ENCODE measurements at places on chromosomes 1 and 21.

- no peak for DNase-seq
Observed at GRCh38 chr1:234971586-234972297, 156.9 kb downstream of the TOMM20 start.

GRCh38 chr1:87132284-87132870, 196.3 kb upstream of the LMO4 start:
- no peak for DNase-seq

DNA sequence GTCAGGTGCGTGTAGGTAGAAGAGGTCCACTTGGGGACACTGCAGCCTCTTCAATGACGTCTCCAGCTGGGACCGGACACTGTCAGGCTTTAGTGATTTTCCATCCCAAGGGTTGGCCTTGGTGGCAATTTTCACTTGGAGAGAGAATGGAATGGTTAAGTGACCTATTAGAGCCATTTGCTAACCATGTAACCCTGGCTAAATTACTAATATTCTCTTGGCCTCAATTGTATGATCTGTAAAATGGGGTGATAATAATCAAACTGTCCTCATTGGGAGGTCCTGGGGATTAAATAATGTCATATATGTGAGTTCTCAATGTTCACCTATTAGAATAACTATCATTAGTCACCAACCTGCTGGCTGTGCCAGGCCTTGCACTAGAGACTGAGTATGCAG, 3.4 kb downstream of the AKR7A2 start:
- DNase-seq: no peak

DNA sequence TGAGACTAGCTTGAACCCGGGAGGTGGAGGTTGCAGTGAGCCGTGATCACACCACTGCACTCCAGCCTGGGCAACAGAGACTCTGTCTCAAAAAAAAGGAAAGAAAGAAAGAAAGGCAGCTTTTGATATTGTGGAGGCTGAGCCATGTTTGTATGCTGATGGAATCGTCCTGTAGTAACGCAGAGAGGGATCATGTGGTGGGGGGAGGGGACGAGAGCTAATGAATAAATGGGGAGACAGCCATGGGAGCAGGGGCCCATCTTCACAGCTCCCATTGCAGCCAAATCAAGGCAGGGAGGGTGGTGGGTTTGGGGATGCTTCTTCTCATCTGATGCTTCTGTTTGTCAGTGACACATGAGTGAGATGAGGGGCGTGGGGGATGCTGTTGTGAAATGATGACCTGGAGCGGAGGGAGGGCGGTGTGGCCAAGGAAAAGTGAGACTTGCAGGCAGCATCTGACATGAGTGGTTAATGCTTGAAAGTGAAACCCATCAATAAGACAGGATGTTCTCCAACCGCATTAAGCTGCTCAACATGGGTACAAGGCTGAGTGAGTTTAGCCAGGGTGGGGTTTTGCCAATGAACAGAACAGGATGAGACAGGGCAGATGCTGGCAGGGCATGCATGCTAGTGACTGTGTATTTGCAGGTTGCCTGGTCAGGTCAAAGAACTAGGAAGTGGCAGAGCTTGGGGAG, 16.7 kb downstream of the SPATA21 start:
- no peak for DNase-seq

- DNase-seq: no peak
Observed at GRCh38 chr1:216785221-216785620, 62.0 kb upstream of the ESRRG start.

DNA sequence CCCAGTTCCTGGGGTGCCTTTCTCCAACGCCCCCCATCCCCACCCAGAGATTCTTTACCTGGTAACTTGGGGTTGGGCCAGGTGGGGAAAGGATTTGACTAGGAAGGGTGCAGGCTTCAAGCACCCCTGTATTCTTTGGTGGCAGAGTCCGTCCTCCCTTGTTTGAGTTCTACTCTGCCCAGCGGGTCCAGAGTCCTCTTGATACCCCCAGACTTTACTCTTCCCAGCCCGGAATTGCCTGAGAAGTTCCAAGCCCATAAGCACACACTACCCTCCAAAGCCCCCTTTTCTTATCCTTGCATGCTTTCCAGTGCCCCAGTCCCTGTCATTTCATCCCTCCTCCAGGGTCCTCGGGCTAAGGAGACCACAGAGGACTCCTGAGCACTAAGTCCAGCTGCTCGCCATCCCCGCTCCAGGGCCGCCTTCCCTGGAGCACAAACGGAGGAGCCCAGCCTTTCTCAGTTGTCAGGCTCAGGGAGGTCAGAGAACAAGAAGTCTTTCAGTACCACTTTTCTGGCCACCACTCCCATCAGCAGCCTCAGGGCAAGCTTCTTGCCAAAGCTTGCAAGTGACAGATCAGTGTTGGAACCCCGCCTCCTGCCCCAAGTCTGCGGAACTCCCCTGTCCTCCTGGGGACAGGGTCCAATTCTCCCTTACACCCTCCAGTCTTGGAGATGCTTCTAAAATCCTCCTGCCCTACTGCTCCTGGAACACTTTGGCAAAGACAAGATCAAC, 12.2 kb downstream of the SLC45A3 start:
- DNase-seq: no peak

DNA sequence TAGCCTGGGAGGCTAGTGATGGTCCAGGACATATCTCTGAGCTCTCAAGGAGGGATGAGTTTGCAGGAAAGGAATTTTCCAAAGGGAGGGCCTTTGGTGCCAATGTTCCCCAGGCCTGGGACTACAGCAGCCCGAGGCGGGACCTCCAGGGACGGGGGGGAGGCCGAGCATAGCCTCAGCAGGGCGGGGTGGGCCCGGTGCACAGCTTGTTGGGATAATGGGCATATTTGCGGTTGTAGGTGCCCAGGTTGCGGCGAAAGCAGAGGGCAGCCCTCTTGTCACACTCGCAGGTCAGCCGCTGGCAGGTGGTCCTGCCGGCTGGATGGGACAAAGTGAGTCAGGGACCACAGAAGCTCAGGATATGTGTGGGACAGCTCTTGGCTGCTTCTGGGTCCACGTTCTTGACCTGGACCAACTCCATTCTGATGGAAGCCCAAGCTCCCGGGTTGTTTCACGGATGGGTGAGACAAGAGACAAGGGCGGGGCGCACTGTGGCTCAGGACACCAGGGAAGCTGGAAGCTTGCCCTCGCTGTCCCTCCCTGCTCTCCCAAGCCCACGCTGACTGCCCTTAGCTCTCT, 3.2 kb downstream of the PLA2G2E start:
- DNase-seq: no peak

DNA sequence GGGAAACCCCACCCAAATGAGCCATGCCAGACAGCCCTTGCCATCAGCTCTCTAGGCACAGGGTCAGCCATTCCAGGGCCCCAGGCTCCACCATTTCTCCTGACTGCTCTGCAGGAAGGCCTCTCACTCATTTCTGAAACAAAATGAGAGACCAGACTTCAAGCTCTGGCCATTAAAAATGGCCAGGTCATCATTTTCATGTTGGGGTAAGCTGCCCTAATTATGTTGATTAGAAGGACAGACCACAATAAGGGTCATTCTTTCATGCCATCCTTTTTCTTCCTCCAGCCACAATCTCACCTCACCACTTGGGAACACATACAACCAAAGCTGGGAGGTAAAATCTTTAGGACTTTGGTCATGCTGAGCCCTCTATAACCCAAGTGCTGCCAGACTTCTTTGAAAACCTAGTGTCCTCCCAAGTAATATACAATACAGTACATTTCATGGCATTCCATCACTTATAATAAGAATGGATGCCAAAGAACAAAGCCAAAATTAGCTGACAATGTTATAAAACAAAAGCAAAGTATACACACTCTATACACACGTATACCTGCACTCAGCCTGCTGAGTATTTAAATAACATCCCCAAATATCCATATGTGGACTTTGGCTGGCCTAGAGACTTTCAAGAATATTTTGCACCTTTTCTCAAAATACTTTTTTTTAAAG, 22.4 kb upstream of the RBBP5 start:
- no peak for DNase-seq

DNA sequence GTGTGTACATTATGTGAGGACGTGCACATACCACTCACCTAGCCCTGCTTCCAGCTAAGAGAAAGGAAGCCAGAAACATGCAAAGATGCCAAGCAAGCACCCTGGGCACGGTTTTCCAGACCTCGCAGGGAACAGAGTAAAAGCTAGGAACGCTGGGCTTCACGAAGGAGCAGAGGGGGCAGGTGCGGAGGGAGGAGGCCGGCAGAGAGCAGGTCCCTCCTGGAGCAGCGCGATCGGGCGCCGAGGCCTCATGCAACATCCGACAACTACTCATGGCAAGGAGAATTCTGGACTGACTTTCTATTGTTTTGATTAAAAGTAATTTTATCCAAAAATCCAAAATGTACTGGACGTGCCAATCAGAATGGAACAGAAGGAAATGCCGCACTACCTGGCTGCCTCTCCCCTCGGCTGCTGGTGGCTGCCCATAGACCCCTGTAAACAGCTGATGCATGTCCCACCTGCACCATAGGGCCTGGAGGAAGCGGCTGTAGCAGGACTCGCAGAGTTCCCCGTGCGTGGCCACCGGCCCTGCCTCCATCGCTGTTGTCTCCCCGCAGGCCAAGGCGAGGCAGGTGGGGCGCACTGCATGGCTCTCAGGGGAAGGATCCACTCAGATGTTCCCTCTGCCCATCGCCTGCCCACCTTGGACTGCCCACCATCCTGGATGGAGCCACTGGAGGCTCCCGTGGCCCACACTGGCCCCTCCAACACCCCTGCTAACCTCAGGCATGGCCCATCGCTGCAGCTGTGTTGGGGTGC, 93.5 kb downstream of the WDR4 start:
- no peak for DNase-seq

- no peak for DNase-seq
Observed at GRCh38 chr1:145999321-146000024, 3.1 kb upstream of the TXNIP start.

DNA sequence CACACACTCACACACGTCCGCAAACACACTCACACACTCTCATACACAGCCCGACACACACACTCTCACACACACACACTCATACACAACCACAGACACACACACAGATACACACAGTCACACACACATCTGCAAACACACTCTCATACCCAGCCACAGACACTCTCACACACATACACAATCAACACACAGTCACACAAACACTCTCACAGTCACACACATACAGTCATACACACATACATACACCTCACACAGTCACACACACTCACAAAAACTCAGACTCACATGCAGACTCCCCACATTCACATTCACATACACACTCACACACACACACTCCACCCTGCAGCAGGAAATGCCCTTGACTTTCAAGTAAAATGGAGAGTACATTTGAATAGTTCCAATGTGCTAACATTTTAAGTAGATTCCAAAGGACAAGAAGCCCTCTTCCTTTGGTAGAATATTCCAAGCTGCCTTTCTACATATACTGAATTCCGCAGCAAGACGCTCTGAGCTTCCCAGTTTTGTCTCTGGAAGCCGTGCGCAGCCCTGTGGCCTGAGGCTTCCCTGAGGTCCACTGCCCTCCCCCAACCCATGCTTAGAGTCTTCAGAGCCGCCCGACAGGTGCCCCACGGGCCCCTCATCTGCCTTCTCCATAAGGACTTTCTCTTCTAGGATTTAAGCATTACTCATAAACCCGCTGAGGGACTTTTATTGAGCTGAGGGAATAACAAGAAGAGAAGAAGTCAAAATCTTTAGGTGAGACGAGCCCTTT, 9.7 kb downstream of the BATF3 start:
- no peak for DNase-seq

- DNase-seq: no peak
Observed at GRCh38 chr1:19809044-19809750, 5.9 kb downstream of the RNF186 start.

DNA sequence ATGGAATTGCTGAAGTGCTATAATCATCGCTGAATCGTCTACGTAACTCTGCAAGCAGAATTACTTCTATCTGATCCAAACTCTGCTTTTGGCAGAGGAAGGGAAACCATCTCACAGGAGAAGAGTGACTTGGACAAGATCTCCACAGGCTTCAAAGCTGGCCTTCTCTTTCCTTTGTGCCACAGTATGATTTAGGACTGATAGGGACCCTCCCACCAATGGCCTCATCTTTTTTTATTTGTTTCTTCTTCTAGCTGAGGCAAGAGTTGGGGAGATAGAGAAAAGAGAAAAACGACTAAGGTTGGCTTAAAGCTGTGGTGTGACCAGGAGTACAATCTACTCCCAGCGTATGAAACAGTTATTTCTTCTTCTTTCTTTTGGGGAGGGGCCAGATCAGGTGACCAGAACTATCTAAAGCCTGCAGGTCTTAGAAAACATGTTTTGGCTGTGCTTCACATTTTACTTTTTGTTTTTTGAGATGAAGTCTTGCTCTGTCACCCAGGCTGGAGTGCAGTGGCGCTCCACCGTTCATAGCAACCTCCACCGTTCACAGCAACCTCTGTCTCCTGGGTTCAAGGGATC, 35.0 kb downstream of the ZNF496 start:
- DNase-seq: no peak

GRCh38 chr1:75125161-75125726, 8.9 kb upstream of the LHX8 start:
- DNase-seq: no peak

- no peak for DNase-seq
Observed at GRCh38 chr1:204915861-204916495, 45.3 kb downstream of the NFASC start.

DNA sequence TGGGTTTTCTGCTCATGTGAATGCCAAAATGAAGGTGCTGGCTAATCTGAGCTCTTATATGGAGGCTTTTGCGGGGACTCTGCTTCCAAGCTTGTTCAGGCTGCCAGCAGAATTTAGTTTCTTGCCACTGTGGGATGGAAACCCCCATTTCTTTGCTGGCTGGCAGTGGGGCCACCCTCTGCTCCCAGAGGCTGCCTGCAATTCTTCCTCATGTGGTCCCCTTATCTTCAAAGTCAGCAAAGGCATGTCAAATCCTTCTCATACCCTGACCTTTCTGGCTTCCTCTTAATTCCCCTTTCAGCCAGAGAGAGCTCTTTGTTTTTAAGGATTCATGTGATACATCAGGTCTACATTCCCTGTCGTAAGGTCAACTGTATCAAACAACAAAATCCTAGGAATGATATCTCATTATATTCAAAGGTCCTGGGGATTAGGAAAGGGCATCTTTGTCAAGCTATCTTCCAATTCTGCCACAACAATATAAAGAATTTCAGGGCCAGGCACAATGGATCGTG, 5.2 kb upstream of the GPR161 start:
- no peak for DNase-seq

DNA sequence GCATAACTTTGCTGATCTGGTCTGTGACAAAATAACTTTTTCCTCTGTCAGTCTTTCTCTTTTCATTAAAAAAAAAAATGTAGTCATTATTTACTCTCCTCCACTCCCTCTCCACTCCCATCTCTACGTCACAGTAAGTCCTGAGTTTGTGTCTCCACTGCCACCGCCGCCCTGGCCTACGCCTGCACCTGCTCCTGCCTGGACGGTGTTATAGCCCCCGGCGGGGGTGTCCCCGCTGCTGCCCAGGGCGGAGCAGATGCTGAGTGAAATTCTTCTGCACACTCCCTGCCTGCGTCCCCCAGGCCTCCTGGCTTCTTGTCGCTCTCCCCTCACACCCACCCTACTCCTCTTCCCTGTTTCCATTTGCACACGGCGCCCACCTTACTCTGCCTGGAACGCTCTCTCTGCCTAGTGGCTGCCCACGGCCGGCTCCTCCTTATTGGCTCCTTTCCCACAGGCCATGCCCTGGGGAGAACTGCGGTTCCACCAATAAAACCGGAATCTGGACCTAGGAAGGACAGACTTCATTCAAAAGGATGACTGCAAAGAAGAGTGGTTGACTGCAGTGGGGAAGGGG, 55.2 kb upstream of the C1orf174 start:
- no peak for DNase-seq
